ENCODE measurements at places on chromosomes 1 and 21.

DNA sequence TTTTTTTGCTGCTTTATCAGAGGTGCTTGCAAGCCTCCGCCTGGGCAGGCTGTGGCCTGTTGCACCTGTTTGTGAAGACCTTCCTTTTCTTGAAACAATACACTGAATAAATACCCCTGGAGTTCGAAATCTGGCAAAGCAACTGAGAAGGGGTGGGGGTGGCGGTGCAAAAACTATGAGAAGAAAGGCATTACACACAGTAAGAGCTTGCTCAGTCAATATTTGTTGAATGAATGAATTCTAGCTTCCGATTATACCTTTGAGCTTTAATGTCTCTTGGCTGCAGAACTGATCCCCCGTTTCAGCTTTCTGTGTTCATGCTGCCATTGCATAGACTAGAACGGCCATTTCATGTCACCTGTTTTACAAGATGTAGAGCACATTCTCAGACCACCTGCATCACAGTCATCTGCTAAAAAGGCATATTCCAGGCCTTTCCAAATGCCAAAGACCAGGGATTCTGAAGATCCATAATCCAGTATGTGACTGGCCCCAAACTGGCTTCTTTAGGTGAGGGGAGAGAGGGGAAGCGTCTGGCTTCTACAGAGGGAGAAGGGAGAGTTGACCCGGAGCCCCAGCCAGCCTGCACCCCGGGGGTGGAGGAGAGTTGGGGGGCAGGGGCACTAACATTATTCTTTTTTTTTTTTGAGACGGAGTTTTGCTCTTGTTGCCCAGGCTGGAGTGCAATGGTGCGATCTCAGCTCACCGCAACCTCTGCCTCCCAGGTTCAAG, 111.5 kb downstream of the ETS2 start:
- DNase-seq, result no peak

DNA sequence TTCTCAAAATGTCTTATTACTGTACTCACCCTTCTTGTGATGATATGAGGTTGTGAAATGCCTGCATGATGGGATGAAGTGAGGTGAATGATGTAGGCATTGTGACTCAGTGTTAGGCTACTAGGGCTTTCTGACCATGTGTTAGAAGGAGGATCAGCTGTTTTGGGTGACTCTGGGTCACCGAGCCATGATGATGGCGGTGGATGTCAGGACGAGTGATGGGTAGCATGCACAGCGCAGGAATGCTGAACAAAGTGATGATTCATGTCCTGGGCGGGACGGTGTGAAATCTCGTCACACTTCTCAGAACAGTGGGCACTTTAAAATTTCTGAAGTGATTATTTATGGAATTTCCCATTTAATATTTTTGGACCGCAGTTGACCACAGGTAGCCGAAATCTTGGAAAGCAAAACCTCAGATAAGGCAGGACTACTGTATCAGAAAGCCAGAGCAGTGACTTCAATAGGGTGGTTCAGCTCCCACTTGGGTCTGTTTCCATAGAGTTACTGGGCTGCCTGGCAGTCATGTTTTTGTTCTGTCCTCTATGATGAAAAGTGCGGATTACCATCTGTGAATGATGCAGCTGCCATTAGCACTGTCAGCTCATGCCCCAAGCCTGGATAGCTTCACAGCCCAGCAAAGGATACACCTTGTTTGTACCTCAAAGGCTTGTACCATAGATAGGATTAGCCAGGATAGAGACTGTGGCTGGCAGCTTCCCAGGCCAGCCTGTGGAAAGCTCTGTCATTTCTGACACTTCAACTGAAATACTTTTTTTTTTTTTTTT, 26.6 kb downstream of the IL6R start:
- peak; percentile 97 for DNase-seq

- peak; percentile 46 for DNase-seq
These were observed 63.9 kb downstream of the CAPN2 start for GRCh38 chr1:223776075-223776814.

DNA sequence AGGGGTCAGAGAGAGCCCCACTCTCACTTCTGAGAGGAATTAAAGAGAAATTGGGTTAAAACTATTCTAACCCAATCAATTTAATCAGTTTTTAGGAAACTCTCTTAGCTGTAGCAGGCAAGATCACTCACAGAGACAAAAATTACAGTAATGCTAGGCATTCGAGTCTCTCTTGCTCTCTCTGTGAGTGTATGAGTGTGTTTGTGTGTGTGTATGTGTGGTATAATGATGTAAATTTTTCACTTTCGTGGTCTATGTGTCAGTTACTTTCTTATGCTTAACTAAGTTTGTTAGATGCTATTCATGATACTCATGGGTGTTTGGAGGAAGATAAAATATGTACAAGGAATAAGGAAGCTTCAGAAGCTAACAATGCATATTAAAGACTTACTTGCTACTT, 131.3 kb downstream of the FASLG start:
- no peak for DNase-seq

GRCh38 chr21:30102871-30103270, 63.7 kb downstream of the CLDN17 start:
- DNase-seq, result no peak

DNA sequence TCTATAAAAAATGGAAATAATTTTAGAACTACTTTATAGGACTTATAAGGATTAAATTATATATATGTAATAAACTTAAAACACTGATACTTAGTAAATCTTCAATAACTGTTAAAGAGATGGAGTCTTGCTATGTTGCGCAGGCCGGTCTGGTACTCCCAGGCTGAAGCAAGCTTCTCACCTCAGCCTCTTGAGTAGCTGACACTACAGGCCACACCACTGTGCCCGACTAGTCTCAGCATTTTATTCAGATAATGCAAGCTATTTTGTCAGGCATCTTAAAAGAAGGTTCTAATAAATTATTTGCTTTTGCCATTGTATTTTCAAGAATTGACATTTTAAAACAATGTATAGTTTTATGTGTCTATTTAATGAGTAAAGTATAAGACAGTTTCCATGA, 20.8 kb downstream of the CNST start:
- DNase-seq, result no peak

GRCh38 chr1:228742281-228742860, 7.1 kb downstream of the RHOU start:
- DNase-seq, result no peak

- DNase-seq, result no peak
These were observed 16.6 kb downstream of the LDLRAD2 start for GRCh38 chr1:21828506-21829210.

GRCh38 chr1:119974013-119974412, 77.7 kb upstream of the ADAM30 start:
- DNase-seq, result no peak

DNA sequence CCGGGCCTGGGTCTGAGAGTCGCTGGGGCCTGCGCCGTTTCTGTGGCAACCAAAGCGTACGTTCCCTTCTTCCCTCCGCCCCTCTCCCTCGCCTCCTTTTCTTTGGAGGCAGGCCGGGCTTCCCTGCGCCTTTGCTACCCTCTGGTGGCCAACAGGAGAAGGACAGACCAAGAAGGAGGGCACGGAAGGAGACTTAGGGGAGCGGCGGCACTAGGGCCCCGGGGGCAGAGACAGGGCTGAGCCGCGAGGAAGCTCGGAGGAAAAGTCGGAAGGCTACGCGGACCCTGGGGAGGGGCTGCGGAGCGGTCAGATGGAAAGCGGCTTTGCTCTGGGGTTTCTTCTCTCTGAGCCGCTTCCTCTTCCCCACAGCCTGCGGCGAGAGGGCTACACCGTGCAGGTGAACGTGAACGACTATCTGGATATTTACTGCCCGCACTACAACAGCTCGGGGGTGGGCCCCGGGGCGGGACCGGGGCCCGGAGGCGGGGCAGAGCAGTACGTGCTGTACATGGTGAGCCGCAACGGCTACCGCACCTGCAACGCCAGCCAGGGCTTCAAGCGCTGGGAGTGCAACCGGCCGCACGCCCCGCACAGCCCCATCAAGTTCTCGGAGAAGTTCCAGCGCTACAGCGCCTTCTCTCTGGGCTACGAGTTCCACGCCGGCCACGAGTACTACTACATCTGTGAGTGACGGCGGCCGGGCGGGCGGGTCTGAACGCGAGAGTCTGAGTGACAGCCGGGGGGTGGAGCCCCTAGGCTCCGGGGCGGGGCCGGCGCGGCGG, 6.3 kb downstream of the EFNA3 start:
- DNase-seq, result peak; percentile 86

DNA sequence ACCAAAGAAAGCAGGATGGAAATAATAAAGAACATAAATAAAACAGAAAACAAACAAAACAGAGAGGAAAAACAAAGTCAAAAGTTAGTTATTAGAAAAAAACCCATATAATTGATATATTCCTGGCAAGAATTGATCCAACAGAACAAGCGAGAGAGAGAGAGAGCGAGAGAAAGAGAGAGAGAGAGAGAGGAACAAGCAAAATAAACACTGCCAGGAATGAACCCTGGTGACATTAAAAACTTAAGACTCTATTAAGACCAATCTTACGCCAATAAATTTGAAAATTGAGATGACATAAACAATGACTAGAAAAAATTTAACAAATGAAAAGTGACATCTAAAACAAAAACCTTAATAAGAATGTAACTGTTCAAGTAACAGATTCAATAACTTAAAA, 64.1 kb downstream of the COP1 start:
- DNase-seq, result no peak

DNA sequence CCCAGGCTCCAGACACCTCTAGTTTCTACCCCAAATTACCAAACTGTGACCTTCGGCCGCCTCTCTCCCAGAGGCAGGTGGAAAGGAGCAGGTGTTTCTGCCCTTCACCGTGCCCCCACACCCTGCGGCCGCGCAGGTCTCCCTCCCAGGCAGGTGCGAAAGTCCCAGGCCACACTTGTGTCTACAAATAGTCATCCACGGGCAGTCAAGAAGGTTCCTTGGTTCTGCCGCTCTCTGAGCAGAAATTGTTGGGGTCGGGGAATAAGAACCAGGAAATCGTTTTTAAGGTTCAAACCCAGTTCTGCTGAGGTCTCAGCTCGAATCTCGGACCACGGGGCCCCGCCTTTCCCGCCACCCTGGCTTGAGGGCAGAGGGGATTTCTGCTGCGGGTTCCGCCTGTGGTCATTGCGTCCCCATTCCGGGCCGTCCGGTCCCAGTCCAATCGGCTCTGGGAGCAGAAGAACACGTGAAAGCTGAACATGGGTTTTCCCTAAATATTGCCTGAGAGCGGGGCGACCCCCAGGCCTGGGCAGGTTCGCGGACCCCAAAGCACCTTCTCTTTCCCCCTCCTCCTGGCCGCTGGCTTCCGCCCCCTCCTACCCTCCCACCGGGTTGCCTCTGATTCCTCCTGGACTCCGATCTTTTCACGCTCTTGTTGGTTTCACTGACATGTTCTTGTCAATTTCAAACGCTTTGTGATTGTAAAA, 1.2 kb upstream of the ATF3 start:
- no peak for DNase-seq

DNA sequence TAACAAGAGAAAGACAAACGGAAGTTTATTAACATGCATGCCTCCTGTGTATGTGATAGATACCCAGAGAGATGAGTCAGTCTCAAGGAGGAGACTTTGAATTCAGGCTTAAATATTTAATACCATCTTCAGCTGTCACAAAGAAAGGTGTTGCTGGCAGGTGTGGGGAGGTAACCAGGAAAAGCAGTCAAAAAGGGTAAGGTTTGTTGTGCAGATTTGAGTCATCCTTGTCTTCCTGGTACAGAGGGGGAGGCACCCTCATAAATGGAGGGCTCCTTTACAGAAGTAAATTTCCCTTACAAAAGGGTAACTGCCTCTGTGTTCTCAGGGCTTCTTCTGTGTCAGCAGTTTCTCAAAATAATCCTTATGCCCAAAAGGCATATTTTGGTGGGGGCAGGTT, 75.2 kb upstream of the B3GALT5 start:
- no peak for DNase-seq

DNA sequence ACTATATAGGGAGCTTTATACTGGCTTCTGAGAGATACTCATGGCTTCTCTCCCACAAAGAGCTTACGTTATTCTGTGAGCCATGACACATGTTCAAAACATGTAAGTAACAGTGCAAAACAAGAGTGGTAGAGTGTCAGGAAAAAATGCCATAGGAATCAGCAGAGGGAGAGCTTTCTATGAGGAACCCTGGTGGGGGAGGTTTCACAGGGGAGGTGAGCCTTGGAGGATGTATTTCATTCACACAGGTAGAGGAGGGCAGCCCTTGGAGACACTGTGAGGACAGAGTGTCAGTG, 72.7 kb upstream of the LYST start:
- DNase-seq, result no peak

DNA sequence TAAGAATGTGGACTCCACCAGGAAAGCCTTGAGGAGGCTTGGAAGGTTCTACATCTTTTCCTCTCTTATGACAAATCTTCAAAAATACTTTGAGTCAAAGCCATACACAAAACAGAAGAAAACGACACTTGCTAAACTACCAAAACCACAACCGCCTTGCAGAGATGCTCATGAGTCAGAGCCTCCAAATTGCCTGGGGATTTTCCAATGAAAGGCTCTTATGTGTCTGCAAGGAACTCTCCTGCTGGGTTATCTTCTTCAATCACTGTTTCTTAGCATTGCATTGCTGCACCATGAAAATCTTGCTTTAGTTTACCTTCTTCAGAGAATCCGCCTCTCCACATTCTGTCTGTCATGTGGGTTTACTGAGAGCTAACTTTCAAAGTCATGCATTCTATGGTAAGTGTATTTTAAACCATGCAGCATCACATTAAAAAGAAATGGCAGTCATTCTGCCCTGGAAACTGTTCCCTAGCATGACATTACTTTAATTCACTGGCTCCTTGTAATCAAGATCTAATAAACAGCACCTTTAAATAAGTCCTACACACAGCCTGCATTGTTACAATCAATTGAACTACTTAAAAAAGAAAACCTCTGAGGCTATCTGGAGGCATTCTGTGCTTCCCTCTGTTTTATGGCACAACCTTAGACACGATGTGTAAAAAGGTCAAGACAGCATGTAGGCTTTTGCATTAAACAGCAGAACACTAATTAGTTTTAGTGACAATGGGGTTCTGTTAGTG, 210.0 kb upstream of the FOXD3 start:
- DNase-seq, result peak; percentile 48

- no peak for DNase-seq
These were observed 110.1 kb upstream of the VAV3 start for GRCh38 chr1:108075055-108075454.

DNA sequence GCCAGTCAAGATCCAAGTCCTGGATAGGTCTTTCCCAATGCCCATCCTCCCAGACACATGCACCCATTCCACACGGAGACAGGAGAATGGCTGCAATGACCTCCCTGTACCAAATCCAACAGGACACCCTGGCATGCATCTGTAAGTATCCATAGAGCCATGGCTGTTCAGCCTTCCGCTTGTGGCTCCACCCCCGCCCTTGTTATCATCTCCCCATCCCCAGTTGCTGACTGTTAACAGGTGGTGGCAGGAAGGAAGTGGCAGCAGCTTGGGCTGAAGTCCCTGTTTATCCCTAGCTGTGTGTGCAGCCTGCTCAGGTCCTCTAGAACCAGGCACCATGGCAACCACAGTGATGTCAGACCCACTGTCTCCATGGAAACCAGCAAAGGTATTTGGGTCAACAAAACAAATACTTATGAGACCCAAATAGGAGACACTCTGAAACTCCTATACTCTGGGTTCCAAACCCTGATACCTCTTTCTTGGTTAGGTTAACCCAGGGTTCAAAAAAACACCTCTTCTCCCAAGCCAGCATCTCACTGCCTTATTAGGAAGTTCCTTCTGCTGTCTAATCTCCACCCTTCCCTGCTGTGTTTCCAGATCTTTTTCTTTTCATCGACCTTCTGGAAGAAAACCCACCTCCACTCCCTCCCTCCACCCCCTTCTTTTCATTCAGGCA, 721 bp downstream of the PBXIP1 start:
- no peak for DNase-seq
